Epithelial cell of prostate (primary cell): ENCODE measurements at places on chromosomes 5 and 9.

- no peak for DNase-seq
These were observed 109.2 kb downstream of the FBXW11 start for GRCh38 chr5:171897231-171897630.

DNA sequence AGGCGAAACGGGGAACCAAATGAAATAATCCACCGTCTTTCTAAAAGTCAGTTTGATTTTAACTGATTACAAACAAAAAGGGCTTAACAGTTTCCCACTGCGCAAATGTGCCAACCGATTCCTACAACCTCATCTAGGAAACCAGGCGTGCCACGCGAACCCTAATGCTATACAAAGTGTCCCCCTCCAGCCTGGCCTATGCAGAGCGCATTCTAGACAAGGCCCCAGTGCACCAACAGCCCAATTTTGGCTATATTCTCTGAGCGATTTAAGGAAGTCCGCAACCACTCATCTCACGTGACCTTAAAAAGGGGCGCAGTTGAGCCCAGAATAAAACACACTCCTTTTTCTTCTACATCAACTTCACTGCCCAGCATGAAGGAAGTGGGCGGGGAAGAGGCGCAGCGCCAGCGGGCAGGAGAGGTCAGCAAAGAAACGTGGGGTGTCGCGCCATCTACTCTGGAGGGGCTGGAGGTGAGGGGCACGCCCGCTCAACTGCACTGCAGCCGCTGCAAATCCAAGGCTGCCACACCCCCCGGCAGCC, 779 bp downstream of the FAM13B start:
- DNase-seq: no peak

- DNase-seq: no peak
These were observed 284.6 kb downstream of the MRPS30 start for GRCh38 chr5:45093377-45093776.

DNA sequence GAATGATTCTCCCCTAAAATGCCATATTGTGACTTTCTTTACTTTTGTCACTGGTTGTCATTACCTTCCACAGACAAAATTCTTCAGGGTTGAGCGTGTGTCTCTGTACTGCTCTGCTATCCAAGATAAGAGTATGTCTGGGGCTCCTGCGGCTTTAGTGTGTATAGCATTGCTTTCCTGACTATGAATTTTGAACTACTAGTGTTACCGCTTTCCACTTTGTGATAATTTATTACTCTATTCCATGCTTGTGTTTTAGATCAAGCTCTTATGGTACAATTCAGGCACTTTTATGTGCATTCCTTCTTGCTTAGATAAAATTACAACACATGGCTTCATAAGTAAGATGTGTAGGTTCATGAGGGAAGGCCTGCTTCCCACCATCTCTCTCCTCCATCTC, 51.5 kb upstream of the MEF2C start:
- DNase-seq: no peak

DNA sequence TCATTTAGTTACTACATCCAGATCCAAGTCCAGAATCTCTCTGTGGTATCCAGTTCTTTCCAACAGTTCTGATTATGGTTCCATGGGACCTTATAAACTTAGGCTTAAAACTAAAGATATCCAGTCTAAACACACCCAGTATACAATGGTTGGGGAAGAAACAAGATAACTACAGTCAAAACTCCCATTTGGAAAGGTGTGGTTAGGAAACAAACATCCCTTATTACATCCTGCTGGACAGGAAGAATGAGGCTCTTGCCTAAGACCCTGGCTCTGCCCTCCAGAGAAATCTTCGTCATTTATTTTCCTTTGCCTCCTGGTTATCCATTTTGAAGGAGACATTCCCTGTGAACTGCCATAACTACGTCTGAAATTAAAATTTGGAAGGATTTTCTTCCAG, 64.6 kb upstream of the EPB41L4A start:
- no peak for DNase-seq

GRCh38 chr9:124631326-124631725, 124.1 kb upstream of the NR5A1 start:
- no peak for DNase-seq

- DNase-seq: no peak
These were observed 203.7 kb upstream of the TUT7 start for GRCh38 chr9:86557918-86558317.

DNA sequence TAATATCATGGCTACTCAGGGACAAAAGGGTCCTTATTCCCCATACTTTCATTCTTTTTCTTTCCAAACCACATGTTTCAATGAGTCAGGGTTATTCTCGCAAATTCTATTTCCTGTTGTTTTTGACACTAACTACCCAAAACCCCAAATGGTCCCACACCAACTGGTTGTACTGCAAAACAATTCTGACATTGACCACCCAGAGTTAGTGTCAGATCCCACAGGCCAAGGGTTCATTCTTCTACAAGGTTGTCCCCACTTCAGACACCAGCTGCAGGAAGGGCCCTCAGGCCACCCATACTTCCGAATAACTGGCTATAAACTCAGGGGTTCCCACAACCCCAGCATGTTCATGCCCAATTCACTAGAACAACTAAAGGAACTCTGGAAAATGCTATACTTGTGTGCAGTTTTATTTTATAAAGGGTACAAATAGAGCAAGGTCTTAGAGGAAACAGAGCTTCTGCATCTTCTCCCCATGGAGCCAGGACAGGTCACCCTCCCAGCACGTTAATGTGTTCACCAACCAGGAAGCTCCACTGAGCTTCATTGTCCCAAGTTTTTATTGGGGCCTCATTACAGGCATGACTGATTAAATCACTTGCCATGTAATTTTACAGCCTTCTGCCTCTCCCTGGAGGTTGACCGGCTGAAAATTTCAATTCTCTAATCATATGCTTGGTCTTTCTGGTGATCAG, 334.8 kb downstream of the DRD1 start:
- DNase-seq: no peak

DNA sequence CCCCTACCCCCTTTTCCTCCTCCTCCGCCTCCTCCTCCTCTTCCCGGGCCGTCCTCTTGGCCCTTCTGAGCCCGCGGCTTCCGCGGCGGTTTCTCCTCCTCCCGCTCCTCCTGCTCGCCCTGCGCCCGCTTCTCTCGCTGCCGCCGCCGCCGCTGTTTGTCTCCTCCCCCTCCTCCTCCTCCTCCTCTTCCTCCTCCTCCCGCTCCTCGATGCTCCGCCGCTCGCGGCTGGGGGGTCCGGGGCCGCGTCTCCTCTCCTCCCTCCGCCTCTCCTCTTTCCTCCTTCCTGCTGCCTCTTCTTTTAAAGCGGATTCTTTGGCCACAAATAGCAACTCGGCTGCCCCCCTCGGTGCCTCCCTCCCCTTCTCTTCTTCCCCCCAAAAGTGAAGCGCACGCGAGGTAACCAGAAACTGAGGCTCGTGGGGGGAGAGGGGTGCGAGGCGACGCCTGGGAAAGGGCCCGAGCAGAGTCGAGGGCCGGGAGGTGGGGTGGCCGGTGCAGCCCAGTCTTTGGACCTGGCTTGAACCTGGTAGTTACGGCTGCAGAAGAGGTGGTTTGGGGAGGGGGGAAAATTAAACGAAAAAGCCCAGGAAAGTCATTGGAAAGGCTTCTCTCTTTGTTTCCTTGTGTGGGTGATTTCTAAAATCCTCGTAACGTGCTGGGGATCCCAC, 1058.5 kb upstream of the DMAC1 start:
- no peak for DNase-seq

GRCh38 chr5:40559306-40559705, 120.4 kb upstream of the PTGER4 start:
- no peak for DNase-seq

GRCh38 chr9:103361906-103362305, 366.8 kb downstream of the CYLC2 start:
- peak; percentile 18 for DNase-seq

DNA sequence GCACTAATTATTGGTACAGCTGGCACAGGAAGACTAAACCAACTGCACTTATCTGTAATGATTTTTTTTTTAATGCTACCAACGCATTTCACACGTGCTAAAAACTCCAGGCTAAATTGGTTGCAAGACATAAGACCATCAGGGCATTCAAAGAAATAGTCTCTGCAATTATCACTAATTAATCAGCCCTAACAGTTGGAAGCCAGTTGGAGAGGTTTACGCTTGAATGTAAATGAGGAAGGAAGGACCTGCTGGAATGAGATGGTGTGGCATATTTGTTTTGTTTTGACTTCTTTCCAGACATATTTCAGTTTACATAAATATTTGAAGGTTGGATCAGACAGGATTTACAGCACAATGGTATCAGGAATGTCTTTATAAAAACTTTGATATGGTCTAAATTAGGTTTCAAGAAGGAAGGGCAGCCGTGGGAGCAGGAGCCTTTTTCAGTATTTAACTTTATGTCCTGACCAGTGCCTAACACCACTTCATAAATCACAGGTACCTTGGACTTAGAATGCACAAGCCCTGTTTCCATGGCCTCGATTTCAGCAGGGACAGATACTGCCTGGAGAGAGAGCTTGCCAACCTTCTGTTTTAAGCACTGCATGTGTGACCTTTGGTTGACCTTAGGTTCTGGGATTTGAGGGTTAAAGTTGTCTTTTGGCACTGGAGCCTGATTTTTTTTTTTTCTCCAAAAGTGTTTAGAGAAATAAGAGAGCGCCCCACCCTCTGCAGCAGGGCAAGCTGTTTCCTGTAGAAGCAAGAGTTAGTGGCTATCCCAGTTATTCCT, 199.8 kb upstream of the MAP3K1 start:
- no peak for DNase-seq

DNA sequence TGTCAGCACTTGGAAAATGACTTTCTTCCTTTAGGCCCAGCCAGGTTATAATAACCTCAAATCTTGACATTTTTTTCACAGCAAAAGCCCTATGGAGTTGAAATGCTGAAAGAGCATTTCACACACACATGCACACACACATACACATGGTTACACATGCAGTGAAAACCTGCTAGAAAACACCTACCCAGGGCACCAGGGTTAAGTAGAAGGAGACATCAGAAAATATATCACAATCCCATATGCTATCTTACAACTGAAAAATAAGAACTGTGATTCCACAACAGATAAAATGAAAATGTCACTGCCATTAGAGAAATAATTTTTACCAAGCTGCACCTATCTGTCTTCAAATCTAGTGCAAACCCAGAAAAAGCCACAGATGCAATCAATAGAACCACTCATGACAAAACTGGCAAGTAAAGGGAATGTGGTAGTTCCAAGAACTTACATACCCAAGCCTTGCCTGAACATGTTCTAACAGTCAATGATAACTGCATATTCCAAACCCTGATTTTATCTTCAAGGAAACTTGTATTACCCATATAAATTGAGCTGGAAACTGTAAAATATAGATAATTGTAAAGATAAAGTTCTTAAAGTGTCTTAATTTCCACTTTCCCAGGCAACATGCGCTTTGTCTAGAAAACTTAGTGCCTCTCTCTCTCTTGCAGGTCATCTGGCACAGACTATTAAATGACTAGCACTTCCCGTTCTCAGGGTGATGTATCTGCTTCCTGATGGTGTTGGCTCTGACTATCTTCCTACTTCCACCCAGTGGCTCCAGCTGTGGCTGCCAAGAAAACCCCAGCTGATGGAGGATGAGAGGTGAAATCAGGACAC, 250.2 kb upstream of the PTGER4 start:
- DNase-seq: peak; percentile 37

DNA sequence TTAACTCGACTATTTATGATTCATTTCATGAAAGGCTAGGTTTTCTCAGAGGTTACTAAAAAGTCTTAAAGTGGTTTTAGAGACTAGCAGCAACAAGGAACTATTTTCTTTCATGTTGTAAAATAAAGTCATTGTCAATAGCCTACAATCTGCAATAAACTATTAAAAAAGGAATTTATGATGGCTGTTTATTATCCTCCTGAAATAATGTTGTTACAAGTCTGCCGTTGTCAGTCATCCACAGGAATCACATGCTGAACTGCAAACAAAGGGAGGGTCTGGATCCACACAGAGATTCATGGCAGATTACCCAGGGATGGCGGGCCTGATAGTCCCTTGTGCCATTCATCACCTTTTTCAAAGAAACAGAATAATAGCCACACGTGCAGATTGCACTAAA, 49.2 kb downstream of the TMEM174 start:
- DNase-seq: no peak

- DNase-seq: no peak
These were observed 25.3 kb downstream of the AP3B1 start for GRCh38 chr5:78269088-78269703.

DNA sequence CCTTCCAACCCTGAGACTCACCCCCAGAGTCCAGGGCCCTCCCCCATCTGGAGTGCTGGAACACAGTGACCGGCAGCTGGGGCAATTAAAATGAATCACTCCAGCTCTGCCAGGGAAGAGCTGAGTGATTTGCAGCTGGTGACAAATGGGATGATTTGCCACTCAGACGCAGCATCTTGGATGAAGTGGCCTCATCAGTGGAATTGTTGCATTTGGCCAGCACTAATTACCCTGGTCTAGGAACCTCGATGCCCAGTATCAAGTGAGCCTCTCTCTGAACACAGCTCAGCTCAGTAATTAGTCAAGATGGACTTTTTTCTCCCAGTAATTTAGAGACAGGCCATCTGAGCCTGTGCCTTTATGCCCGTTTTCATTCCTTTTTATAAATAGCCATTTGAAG, 259.5 kb downstream of the GRIA1 start:
- no peak for DNase-seq

- DNase-seq: no peak
These were observed 134.4 kb downstream of the RFX3 start for GRCh38 chr9:3391414-3391813.

DNA sequence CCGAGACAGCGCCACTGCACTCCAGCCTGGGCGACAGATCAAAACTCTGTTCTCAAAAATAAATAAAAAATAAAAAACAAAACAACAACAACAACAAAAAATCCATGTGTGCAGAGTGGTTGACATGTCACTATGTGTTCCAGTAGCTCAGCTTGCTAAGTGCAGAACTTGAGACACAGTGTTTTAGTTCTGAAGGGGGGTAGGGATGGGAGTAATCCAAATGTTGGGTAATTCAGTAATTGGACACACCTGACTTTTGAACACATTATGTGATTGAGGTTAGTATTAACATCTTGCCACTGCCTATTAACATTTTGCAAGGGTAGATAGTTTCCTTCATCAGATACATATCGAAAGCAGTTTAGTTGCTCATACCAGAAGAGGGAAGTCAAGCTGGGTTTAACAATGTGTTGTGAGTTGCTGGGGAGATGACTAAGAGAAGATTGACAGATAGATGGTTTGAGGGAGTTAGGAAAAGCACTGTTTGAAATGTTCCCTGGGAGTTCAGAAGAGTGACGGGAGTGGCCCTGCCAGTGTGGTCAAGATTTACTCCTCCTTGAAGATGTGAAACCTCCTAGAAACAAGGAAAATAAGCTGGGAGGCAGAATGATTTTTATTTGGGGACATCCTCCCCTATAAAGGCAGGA, 928 bp downstream of the HACD4 start:
- DNase-seq: peak; percentile 46

GRCh38 chr5:101955891-101956290, 340.2 kb downstream of the SLCO4C1 start:
- no peak for DNase-seq

GRCh38 chr9:33458444-33458843, 11.1 kb upstream of the AQP3 start:
- peak; percentile 50 for DNase-seq

DNA sequence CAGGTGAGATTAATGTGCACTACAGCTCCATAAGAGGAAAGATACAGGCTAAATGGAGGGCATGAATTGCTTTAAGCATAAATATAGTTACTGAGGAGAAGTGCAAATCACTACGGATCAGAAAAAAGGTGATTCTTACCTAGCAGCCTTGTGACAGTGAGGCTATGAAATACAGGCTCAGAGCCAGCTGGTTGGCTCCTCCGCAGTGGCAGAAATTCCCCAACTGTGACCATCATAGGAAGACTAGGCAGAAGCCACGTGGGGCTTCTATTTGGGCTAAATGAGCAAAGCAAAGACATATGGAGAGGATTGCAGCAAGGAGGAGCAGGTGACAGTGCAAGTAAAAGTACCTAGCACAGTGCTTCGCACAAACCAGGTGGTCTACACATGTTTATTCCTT, 40.5 kb downstream of the CDO1 start:
- DNase-seq: no peak
